ENCODE measurements at places on chromosomes 6 and 20.

DNA sequence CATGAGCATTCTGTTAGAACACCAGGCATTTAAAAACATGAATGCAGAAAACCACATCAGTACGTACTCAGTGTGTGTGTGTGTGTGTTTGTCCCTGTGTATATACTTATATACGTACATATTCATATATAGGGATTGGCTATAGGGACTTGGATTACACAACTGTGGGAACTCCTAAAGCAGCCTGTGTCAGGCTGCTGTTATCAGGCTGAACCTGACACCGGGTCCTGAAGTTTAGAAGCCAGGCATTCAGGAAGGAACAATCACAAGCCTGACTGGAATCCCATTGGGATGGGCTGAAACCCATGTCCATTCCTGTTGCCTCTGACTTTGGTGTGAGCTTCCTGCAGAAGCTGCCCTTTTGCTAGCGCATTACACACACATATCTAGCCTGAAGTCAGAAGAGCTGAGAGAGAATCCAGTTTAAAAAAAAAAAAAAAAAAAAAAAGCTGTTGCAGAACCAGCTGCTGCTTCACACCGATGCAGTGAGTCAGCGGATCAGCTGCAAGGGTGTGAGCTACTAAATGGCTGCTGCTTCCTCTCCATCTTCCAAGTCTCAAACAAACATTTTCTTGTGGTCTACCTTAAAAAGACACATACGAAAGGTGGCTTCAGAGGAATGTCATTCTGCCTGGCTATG is 348.1 kb downstream of the THBS2 start:
- DNase-seq = no peak

GRCh38 chr6:144361016-144361415 is 75.9 kb downstream of the UTRN start:
- no peak for DNase-seq

DNA sequence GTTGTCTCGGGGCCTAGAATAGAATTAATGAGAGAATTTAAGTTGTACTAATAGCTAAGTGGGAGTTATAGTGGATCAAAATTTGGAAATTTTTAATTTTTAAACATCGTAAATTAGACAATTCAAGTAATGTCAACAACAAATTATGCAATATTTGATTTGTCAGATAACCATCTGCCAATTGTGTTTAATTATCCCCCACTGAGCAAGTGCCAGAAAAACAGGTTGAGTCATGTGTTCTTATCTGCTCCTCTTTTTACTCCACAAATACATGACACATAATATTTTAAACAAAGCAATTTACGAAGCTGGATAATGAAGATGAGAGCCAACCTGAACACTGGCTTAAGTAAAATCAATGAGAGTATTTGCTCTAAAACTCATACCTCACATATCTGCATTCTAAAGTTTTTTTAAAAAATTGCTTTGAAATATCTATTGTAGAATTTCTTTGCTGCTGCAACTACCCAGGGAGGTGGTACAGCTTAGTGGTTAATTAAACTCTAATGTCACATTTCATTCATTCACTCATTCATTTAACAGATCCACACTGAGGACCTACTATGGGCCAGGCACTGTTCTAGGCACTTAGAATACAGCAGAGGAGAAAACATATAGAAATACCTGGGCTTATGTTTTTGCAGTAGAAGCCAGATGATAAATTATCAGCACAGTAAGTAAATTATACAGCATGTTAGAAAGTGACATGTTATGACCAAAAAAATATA is 57.1 kb upstream of the MAP7 start:
- DNase-seq = peak; percentile 68

DNA sequence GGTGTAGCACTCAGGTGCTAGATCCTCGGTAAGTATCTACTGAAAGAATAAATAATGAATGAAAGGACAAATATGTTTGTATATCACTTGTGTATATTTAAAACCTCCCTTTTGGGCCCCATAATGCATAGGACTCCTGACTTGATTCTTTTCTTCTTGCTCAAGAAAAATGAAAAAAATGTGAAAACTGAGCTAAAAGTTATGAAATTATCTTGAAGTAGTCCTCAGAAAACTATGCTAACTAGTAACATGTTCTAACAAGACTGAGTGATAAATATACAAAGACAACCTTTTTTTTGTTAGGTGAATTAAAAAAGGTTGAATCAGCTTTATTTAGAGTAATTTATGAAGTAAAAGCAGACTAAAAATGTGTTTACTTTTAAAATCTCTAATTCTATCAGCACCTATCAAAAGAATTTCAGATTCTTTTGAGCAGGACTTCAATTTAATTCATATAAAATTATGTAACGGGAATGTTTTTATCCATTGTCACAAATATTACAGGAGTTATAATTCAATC is 247.8 kb upstream of the JAG1 start:
- DNase-seq = no peak

- no peak for DNase-seq
Measured at GRCh38 chr6:150592377-150592995, 7.2 kb upstream of the PLEKHG1 start.

- no peak for DNase-seq
Measured at GRCh38 chr20:6768228-6769140, 998 bp downstream of the BMP2 start.

DNA sequence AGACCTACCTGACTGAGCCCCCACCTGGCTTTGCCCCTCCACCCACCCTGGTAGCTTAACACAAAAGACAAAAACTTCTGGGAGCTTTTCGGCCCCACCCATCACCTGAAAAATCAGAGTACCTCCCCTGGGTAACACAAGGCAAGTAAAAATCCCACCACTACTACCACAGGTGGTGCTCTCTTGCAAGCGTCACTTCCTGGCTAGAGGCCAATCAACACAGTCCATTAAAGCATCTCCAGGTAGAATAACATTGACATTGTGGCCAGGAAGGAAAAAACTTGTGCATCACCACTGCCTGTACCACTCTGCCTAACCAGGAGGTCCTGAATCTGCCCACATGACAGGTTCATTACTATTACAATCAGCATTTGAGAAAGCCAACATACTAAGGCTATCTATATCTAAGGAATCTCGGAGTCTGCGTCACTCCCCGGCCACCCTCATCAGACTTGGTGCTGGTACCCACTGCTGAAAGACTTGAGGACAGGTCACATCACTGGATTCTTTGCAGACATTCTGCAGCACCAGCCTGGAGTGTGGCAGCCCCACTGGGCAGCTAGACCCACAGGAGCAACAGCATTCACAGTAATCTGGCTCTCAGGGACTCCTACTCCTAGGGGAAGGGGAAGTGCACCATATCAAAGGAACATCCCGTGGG is 125.9 kb downstream of the CDK19 start:
- DNase-seq = no peak

Measured in NCI-H1417 treated with DMSO at 0.1 percent for 48 hours (cell line).